A549 treated with RU486 at 1 μM for 4 hours (cell line): ENCODE measurements at places on chromosomes 3 and 15. TPM values are rescaled to one million over a fixed set of nuclear protein-coding genes. Genes with fewer than 3 reads are reported as not detected.

ACAD9 gene
- total RNA-seq: 23.4 to 25.7 TPM (median 24.0 TPM) in 5 replicates

CDHR4 gene
- total RNA-seq: 0.11 to 0.29 TPM (median 0.24 TPM) in 4 of 5 replicates, not detected in the other

GUCA1C gene
- not detected in 5 replicates for total RNA-seq

PLA2G4F gene
- not detected in 5 replicates for total RNA-seq

ZNF385D gene
- total RNA-seq: not detected in 5 replicates

PBRM1 gene
- total RNA-seq: 9.3 to 17.3 TPM (median 13.7 TPM) in 5 replicates
